ENCODE measurements at places on chromosomes 16 and 17.
A peak's percentile ranks its signal among the peaks of the same experiment; 100 is the strongest.

DNA sequence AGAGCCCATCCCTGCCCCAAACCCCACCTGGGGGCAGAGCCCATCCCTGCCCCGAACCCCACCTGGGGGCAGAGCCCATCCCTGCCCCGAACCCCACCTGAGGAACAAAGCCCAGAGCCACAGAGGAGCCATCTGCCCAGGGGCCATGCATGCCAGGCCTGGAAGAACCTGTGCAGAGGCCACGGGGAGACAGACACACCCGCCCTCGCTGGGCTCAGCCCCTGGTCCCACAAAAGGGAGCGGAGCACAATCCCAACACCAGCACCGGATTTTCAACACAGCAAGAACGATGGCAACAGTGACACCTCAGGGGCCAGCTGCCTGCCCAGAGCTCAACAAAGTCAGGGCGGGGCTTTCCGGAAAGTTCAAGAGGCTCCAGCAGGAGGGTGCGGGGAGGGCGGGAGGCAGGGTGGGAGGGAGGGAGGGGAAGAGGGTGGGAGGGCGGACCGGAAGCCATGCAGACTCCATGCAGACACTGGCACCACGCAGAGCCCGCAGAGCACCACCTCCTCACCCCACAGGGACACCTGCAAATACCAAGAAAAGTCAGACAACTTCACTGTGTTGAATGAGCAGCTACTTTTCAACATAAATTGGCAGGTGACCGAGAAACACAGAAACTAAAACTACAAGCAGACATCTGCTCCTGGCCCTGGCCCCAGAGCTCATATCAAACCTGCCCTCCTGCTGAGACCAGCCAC lies 27.9 kb upstream of the C16orf95 start:
- no peak for DNase-seq

GRCh38 chr17:8956465-8956902 lies 9.0 kb downstream of the PIK3R5 start:
- peak; percentile 17 for DNase-seq

GRCh38 chr16:12569061-12569460 lies 234.6 kb downstream of the CPPED1 start:
- no peak for DNase-seq

- DNase-seq, result no peak
These were observed 44.4 kb upstream of the ANKFN1 start for GRCh38 chr17:56108811-56109284.

Measured in KBM-7 (cell line).